ENCODE measurements at places on chromosomes 16 and 17.

DNA sequence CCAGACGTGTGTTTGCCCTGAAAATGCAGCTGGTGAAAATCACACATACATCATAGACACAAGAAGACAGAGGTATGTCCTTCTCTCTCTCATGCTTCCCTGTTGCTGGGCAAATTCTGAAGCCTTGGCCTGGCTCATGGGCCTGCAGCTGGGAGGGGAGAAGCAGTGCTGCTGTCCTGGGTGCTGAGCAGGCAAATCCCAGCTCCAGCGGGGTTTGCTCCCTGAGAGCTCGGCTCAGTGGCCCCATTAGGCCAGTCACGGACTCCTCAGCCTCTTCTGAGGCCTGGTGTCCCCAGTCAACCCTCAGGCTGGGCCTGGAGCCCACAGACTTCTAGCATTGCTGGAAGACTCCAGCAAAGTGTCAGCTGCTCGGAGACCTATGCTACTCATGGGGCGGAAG, 11.7 kb downstream of the RHBDL3 start:
- DNase-seq: no peak

GRCh38 chr16:69150146-69150865, 17.9 kb downstream of the UTP4 start:
- DNase-seq: peak; percentile 45

GRCh38 chr17:14304773-14305517, 4.1 kb downstream of the HS3ST3B1 start:
- no peak for DNase-seq

DNA sequence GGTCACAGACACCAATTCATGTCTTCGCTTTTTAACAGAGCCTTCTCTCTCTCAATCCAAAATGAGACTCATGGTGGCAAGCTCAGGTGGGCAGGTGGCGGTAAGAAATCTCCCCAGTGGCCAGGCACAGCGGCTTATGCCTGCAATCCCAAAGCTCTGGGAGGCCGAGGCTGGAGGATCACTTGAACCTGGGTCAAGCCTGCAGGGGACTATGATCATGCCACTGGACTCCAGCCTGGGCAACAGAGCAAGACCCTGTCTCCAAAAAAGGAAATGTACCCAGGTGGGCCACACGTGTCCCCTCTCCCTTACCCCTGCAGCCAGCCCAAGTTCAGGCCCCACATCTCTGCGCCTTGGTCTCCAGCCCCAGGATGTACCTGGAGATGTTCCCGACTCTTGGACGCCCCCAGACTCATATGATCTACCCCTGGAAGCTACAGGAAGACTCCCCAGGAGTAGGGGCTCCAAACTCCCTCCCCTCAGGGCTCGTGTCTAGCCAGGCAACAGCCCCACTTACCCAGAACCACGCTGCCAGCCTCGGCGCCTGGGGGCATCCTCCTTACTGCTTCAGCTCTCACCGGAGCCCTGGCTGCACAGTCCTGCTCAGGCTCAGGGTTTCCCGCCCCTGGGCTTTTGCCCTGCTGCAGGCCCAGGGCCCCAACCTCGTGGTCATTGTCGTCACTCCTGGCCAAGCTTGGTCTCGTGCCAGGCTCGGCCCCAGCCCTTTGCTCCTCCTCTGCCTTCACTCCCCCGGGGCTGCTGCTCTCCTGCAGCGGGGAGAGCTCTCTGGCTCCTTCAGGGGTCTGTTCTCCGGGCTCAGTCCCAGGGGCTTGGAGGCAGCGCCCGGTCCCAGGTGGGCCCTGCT, 16.2 kb downstream of the MYLK3 start:
- no peak for DNase-seq

- peak; percentile 71 for DNase-seq
Observed at GRCh38 chr16:67546761-67547422, 15.4 kb upstream of the CTCF start.

DNA sequence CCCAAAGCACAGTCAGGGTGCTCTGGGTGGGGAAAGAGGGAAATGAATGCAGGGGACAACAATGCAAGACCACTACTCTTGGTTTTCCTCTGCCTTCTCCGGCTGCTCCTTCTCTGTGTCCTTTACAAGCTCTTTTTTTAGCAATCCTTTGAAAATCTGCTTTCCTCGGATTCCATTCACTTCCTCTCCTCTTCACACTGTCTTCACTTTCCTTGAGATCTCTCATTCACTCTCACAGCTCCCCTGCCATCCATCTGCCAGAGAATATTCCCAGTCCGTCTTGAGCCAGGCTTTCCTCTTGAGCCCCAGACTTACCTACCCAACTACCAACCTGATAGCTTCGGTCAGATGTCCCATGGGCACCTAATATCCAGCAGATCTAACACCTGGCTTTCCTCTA, 11.0 kb upstream of the SPOP start:
- DNase-seq: no peak

DNA sequence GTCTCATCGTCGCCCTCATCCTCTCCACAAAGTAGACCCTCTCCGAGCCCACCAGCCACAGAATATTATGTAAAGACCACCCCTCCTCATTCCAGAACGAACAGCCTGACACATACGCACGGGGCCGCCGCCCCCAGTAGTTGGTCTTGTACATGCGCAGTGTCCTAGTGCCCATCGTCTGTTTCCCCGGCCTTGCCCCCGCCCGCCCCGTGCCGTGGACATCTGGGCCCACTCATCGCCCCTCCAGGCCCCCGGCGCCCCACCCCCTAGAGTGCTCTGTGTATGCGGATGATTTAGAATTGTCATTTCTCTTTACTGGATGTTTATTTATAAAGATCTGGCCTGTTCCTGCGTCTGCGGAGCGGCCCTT, 475 bp upstream of the AMDHD2 start:
- DNase-seq: no peak

DNA sequence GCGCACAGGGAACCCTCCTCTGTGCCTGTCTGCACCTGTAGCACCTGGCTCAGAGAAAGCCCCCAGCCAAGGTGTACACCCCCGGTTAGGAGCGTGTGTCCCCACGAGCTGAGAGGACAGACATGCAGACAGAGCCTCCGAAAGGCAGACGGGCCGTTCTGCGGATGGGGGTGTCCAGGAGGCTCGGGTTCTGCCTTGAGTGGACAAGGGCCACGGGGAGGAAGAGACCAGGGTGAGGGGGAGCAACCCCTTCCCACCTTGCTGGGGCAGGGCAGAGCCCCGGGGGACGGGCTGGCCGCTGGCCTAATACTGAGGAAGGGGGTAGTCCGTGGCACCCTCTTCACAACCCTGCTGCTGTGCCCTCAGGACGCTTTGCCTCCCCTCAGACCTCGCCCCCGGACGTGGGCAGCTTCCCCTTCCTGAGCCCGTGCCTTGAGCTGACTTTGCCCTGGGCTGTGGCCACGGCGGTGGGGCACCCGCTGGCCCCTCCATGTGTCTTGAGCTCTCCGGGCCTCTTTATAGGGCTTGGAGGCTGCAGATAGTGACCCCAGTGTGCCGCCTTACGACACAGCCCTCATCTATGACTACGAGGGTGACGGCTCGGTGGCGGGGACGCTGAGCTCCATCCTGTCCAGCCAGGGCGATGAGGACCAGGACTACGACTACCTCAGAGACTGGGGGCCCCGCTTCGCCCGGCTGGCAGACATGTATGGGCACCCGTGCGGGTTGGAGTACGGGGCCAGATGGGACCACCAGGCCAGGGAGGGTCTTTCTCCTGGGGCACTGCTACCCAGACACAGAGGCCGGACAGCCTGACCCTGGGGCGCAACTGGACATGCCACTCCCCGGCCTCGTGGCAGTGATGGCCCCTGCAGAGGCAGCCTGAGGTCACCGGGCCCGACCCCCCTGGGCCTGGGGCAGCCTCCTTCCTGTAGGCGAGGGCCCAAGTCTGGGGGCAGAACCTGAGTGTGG, 5.7 kb downstream of the SLC22A31 start:
- DNase-seq: no peak

DNA sequence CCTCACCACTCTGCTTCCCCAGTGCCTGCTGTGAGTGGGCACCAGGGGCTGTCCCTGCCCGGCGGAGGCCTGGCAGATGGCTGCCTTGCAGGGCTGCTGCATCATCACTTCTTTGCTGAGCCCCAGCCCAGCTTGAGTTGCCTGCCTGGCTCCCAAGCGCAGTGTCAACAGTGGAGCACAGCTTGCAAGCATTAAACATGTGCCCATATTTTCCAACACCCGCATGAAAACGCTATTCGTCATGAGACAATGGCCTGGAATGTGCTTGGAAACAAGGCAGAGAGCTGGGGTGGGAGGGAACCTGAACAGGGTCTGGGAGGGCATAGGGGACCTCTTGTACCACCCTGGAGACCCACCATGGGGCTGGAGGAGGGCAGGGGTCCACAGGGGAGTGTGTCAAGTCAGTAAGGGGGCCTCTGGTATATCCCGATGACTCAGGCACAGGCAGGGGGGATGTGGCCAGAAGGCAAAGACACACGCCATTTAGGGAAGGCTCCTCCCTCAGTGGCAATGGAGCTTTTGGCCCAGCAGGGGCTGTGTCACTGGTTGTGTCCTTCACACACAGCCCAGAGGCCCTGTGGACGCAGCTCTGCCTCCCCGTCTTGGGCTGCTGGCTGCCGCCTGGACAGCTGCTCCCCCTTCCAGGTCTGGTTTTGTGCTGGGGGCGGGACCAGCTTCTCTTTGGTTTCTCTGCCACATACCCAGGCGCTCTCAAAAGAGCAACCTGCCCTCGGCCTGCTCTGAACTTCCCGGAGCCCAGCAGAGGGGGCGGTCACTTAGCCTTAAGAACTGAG, 17.4 kb upstream of the MTSS2 start:
- DNase-seq: no peak

DNA sequence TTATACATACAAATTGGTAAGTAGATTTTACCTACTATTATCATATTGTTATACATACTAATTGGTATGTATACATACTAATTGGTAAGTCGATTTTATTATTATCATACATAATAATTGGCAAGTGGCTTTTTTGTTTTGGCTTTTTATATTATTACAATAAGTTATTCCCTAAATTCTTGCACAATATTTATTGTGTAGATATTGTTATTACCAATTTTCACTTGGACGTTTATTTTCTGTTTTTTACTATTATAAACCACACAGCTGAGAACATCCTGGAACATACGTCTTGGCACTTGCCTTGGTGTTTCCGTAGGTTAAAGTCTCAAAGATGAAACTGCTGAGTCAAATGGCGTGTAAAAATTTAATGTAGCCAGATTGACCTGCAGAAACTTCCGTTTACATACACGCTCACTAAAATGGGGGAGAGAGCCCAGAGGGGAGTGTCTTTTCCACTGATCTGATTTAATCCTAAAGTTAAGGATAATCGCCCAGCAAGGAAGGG, 18.9 kb downstream of the GNGT2 start:
- no peak for DNase-seq

Measured in effector CD4-positive, alpha-beta T cell (primary cell).